HuH-7.5 (cell line): ENCODE measurements at places on chromosomes 7 and 10.

GRCh38 chr10:20596065-20596755, 300.9 kb downstream of the NEBL start:
- DNase-seq = no peak

- DNase-seq = no peak
Measured at GRCh38 chr7:110750931-110751605, 339.9 kb upstream of the LRRN3 start.

DNA sequence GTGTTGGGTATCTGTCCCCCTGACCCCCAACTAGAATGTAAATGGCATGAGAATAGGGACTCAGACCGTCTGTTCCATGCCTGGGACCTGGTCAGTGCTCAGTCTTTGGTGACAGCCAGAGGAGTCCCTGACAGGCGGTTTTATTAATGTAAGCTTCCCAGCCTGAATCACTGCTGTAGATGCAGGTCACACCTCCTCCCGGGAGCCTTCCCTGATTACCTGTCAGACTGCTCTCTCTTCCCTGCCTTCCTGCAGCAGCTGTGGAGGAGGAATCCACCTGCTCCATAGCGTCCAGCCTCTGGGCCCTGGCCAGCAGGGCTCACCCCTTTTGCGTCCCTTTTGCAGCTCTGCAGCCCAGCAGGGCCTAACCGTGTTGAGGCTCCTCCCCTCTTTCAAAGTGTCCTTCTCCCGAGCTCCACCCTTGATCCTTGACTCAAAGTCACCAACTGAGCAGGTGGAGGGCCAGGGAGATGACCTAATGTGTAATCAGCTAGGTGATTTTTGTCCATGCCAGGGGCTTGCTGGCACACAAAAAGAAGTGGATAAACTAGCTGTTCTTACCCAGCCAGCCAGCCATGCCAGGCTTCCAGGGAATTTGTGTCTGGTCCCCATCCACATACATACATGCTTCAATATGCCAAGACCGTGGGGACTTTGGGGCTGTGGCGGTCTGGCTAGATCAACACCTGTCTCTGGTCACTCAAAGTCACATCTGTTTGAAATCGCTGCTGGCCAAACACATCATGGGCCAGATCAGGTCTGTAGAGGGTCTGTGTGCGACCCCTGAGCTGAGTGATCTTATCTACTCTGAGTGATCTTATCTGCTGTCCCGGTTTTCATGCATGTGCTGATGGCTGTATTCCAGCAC, 195.1 kb downstream of the CCDC3 start:
- no peak for DNase-seq

- no peak for DNase-seq
Measured at GRCh38 chr10:23034790-23035189, 60.6 kb upstream of the MSRB2 start.

- DNase-seq = no peak
Measured at GRCh38 chr7:100486111-100486636, 2.4 kb downstream of the NYAP1 start.

- DNase-seq = no peak
Measured at GRCh38 chr7:143456992-143457793, 13.9 kb downstream of the TAS2R60 start.

DNA sequence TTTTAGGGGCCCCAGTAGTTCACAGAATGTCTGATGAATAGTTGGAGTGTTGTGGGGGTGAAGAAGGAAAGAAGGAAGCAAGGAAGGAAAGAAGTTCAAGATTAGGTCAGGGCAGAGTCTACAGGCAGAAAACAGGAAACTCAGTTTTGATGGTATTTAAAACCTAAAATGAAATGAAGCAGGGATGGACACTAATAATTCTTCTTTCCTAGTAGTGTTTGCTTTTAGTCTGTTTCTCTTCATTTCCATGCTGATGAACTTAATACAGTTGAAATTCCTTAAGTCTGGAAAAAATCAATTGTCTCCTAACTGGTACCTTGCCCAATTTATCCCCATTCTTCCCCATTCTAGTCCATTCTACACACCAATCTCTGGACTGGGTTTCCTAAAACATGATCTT, 59.0 kb upstream of the GSAP start:
- DNase-seq = no peak

GRCh38 chr7:117800841-117801240, 72.4 kb downstream of the CTTNBP2 start:
- DNase-seq = no peak

DNA sequence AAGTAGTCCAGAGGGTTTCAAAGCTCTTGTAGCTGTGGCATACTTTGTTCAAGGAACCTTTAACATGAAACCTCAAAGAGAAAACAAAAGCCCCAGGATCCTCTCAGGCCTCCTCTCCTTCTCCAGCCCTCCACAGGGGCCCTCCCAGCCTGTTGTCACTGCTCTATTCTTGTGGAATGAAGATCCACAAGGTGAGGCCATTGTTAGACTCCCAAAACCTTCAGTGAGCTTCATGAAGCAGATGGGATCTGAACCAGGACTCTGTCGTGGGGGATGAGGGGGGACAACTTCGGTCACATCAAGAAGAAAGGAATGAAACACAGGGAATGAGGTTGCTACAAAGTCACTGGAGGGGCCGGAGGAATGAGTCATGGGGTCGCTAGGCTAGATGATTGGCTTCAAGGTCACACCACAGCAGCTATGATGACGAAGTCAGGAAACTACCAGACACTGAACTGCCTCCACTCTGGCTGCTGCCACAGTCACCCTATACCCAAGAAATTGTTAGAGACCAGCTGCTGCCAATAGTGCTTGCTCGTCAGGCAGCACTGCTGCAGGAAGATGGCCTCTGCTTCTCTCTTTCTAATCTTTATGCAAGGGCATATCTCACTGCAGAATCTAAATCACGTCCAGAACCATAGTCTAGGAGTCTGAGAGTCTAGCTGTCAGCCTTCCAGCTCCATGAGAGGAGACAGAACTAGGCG, 208.8 kb downstream of the HIBADH start:
- DNase-seq = peak; percentile 19

DNA sequence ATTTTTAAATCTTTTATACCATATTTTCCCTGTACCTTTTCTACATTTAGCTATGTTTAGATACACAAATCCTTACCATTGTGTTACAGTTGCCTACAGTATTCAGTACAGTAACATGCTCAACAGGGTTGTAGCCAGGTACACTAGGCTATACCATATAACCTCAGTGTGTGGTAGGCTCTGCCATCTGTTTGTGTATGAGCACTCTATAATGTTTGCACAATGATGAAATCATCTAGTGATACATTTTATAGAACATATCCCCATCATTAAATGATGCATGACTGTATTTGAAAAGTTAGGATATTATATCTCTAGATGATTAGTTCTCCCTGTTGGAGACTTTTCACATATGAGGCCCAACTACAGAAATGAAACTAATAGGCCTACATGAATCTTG, 188.6 kb downstream of the STK31 start:
- no peak for DNase-seq

DNA sequence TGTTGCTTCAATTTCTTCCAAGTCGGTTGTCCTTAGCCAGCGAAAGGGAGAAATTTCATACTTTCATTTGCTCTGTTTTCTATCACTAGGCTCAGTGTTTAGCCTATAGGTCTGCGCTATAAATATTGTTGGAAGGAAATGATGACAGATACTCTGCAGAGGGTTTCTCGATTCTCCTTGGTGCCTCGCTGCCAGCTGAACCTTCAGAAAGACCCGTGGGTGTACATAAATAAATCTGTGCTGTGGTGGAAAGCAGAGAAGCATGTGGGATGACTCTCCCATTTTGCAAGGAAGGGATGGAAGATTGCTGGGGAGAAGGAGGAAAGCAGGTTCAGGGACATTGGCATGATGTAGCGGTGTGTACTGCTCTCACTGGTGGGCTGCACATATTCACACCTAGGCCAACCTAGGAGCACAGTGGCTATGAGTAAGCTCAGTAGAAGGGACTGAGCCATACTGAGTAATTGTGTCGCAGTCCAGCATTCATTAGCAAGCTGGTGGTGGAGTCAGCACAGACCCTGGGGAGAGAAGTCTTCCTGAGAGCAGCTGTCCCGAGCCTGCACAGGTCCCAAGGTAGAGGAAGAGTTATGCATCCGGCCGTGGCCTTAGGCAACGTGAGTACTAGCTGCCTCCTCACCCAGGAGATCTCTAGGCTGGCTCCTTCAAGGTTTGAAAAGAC, 50.5 kb downstream of the PNLIPRP3 start:
- no peak for DNase-seq

DNA sequence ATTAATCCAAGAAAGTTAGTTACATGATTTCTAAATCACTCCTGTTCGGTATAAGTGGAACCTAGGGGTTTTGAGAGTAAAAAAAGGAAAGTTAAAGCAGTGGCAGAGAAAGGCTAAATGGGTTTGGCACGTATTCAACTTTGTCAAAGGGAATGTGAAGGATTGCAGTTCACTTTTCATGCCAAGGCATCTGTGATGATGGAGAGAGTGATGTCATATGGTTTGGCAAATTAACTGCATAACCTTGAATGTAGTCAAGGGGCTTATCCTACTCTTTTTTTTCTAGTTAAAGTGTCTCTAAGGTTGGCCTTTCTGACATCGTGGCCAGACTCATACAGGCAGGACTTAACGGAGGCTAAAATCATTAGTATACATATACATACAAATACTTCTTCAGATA, 277.8 kb downstream of the EXOC4 start:
- DNase-seq = no peak

DNA sequence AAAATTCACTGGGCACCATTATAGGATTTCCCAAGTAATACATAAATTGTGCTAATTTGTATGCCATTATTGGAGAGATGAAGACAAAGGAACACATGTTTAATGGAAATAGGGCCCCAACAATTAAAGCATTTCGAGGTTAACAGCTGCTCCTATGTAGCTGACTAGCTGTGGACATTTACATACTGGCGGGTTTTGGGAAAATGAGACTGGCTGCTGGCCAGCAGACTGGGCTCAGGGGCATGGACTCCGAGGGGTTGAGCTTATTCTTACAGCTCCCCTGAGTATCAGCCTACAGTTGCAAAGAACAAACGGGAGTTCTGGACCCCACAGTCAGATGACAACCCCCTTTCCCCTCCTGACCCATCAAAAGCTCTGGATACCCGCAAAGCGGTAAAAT, 91.9 kb upstream of the MYO3A start:
- no peak for DNase-seq

DNA sequence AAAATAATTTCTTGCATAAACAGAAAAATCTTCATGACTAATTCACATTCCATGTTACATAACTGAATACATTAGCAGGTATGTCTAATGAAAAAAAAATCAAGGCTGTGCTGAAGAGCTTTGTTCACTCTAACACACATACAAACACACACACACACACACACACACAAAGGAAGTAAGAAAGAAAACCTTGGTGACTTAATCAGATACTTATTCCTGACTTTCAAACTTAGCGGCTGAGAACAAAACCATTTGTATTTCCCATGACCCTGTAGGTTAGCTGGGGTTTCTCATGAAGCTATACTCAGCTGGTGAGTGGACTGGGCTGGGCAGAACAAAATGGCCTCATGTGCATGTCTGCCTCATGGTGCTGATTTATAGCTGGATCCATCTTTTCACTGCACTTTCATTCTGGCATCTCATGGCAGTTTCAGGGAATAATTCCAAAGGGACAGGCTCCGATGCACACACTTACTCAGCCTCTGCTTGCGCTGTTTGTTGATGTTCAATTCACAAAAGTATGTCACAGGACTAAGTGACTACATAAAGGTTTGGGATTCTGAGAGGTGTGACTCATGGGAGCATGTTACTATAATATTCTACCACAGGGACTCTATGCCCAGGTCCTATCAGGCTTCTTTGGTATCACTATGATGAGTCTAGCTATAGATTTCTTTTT, 161.2 kb downstream of the PCLO start:
- no peak for DNase-seq

- no peak for DNase-seq
Measured at GRCh38 chr10:131248376-131249165, 63.0 kb downstream of the TCERG1L start.

- DNase-seq = no peak
Measured at GRCh38 chr10:13803566-13804554, 217.1 kb downstream of the PRPF18 start.

DNA sequence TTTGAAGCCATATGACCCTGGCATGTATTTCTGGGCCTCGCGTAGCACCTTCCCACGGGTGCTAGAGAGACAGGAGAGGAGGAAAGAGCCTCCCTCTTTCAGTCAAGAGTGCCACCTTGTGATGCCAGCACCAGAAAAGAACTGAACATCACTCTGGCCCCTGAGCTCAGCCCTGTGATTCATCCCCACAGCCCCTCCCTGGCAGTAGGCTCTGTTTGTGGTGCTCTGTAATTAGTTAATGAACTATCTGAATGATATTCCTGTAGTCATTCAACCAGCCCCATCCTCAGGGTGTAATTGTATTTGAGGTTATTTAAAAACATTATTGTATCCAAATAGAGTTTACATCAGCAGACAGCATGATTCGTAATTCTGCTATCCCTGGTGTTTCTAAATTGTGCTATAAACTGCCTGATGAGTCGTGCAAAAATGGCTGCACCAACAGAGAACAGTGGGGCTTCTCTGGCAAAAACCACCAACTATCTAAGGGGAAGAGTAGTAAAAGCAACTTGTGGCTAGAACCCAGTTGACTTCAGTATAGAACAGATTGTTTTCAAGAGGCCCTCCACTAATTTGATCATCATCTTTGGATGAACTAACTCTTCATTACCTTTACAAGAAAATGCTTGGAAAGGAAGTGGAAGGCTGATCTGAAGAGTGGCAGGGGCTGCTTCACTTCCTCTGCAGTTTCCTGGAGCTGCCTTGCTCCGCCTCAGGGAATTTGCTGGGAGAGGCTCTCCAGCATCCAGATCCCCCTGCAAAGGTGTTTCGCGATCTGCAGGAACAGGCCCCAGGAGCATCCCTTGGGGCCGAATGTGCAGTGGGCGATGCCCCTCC, 23.7 kb upstream of the TIAL1 start:
- DNase-seq = no peak

GRCh38 chr7:70402069-70402468, 729.9 kb upstream of the GALNT17 start:
- DNase-seq = no peak

GRCh38 chr10:67936416-67936815, 52.0 kb downstream of the SIRT1 start:
- no peak for DNase-seq

- DNase-seq = no peak
Measured at GRCh38 chr10:10039595-10039994, 978.1 kb upstream of the CELF2 start.
